ENCODE measurements at places on chromosomes 5 and 9.

DNA sequence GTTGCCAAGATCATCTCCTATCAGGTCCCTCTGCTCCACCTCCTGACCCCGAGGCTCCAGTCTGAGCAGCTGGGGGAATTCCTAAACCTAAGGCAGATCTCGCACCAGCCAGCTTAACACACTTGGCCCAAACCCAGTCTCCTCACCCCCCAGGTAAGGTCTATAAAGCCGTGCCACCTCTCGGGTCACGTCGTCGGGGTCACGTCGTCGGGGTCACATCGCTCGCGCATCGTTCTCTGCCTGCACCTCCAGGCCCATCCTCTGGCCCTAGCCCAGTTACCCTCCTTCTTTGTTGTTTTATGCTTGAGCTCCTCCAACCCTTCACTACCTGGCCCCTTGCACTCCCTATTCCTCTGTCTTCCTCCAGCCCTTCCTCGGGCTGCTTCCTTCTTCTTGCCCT is 77.2 kb downstream of the CTSL start:
- DNase-seq = no peak

DNA sequence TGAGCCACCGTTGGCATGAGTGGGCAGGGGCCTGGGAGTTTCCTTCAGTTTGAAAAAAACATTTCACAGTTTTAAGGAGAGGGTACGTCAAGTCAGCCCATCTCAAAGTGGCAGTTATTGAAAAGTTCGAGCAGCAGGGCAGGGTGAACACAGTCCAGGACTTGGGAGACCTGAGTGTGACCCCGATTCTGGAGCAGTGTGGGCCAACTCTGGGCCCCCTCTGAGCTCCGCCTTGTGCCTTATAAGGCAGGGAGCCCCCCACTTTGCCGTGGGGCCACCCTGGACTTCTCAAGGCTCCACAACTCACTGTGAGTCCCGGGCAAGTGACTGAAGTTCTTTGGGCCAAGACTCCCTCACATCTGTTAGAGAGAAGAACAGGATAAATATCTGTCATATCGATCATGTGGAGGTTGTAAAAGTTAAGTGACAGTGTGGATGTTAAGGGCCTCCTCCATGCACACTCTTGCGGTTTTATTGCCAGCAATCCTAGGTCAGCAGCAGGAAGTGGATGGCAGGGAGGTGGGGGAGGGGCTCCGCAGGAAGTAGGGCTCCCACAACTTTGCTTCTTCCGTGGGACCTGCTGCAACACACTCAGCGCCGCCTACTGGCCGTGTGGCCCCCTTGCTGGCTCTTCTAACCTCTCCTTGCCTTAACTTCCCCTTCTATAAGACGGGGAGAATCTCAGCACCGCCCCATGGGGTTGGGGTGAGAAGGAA is 38.4 kb downstream of the HRH2 start:
- DNase-seq = peak; percentile 81

DNA sequence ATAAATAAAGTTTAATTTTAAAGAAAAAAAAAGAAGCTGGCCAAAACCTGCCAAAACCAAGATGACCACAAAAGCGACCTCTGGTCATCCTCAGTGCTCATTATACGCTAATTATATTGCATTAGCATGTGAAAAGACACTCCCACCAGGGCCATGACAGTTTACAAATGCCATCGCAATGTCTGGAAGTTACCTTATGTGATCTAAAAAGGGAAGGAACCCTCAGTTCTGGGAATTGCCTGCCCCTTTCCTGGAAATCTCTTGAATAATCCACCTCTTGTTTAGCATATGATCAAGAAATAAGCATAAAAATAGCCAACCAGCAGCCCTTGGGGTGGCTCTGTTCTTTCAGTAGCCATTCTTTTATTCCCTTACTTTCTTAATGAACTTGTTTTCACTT is 178.3 kb upstream of the MAP1B start:
- no peak for DNase-seq

- DNase-seq = no peak
Measured at GRCh38 chr9:85511746-85512145, 230.0 kb downstream of the AGTPBP1 start.

DNA sequence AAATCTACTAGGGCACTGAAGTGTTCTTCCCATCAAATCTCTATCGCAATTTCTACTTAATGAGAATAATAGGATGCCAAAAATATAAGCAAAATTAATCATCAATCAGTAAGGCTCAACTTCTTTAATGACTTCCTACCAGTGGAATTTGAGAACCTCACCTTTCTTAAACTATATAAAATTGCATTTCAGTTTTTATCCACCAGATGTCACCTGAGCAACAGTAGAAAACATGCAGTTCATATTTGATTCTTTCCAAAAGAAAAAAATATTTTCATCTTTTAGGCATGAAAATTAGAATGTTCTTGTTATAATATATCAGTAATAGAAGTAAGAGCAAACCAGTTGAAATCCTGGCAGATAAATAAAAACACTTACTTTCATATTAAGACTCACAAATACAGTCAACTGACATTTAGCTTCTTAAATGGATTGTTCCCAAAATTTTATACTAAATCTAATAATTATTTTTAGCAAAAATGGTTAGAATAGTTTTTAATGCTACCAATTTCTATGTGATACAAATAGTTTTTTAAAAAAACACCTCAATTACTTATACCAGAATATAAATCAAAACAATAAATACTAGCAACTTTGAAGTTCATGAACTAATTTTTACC is 13.4 kb upstream of the CCDC112 start:
- DNase-seq = peak; percentile 60

DNA sequence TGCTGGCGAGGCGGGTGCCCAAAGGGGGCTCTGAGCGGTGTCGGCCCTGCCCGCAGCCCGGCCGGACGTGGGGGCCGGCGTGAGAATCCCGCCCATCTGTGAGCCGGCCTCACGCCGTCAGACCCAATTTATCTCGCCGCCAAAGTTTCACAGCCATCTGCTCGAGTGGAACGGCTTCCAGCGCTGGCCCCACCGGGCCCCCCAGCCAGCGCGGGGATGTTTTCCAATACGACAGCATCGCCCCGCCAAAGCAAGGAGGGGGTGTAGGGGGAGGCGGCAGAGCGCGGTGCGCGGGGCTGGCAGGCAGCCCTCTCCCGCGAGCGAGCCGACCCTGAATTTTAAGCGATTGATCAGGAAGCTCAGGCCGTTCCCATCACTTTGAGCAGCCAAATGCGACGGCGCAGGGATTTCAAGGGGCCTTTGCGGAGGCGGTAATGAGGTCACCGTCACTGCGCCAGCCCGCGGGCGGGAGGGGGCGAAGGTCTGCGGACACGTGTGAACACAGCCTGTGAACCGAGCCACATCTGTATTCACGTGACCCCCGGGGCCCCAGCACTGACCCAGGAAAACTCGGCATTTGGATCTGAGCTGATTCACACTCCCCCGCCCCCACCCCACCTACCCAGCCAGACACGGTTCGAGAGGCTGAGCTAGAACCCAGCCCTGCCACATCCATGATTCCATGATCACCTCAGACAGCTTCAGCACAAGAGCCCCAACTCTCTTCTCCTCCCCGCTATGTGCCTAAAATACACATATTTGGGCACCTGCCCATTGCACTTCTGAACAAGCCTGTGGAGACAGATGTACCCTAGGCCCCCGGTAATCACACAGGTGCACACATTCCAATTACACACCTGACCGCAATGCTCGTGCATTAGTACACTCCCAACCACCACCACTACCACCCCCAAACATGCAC is 47.8 kb upstream of the PSD2 start:
- DNase-seq = peak; percentile 58

- no peak for DNase-seq
Measured at GRCh38 chr5:14147210-14147609, 4.1 kb downstream of the TRIO start.

DNA sequence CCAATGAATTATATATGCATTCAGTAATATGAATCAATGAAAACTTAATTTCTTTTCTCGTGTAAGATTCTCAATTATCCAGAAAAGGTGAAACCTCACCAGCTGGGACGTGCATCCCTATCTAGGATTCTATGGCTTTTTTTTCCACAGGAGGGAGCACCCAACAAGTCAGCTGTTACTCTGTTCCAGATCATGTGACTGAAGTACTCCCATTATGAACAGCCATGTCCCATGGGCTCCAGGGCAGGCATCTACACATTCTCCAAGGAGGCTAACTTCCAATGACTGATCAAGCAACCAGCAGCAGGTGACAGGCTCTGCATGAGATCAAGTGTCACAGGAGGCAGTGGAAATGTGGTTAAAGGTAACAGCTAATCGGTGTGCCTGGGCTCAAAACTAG is 118.8 kb downstream of the ELAVL2 start:
- DNase-seq = no peak

- no peak for DNase-seq
Measured at GRCh38 chr5:126497506-126497905, 74.3 kb downstream of the GRAMD2B start.

GRCh38 chr9:82957529-82958379 is 105.2 kb downstream of the RASEF start:
- no peak for DNase-seq

DNA sequence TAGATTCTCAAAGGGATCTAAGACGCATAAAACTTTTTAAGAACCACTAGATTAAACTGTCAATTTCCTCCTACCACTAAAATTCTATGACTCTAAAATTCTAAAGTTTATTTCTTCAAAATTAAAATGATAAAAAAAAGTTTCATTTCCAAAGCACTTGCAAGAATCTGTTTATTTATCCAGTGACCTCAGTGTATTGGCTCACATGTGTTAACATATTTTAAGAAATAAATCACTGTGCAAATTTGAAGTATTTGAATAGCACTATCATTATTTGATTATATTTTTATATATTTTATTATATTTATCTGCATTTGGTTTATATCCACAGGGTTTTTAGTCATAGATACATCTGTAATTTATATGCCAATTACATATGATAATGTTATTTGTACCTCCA is 62.2 kb upstream of the SLC12A2 start:
- DNase-seq = no peak

DNA sequence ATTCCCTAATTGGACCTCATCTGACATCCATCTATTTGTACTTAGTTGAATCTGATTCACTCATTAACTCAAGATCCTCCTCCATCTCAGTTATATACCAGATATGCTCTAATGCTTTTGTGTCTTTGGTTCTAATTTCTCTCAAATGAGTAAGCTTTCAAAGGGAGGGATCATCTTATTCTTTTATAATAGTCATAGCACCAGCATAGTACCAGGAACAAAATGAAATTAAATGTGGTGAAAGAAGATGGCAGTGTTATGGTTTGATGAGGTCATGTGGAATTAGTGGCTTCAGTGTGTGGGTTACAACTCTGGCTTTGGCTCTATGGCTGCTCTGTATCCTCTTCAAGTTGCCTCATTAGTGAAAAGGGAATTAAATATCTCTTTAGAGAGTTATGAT is 32.5 kb upstream of the ZNF366 start:
- no peak for DNase-seq

- no peak for DNase-seq
Measured at GRCh38 chr5:124797665-124798087, 51.2 kb upstream of the ZNF608 start.

GRCh38 chr9:78365748-78366697 is 69.1 kb downstream of the PSAT1 start:
- DNase-seq = peak; percentile 4

DNA sequence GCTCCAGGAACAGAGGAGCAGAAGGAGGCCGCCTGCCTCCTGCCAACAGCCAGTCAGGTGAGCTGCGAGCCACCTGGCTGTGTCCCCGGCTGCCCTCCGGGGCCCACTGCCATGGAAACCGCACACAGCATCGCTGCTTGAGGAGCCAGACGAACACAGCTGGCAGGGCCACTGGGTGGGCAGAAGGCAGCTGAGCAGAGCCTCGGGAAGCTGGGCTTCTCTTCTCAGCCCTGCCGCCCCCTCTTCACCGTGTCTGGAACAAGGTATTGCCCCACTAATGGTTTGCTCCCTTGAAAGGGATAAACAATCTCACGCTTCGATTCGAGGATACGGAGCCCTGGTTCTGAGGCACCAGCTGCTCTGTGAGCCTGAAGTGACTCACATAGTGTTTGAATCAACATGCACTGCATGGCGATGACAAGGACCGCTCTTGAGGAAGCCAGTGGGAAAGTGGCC is 63.7 kb upstream of the RUFY1 start:
- DNase-seq = no peak

GRCh38 chr9:123928533-123929176 is 1.3 kb downstream of the DENND1A start:
- DNase-seq = no peak

DNA sequence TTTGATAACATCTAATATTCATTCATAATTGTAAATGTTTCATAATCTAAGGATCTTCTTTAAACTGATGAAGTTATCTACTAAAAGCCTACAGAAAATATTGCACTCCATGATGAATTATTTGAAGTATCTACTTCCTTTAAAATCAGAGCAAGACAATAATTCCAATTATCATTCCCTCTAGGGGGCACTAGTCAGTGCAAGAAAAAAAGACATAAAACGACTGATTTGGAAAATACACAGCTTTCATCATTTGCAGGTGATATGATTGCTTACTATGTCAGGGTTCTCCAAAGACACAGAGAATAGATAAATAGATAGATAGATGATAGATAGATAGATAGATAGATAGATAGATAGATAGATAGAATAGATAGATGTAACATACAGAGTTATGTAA is 13.5 kb upstream of the GRM6 start:
- DNase-seq = no peak

GRCh38 chr9:110918316-110919049 is 119.8 kb downstream of the LPAR1 start:
- DNase-seq = no peak

DNA sequence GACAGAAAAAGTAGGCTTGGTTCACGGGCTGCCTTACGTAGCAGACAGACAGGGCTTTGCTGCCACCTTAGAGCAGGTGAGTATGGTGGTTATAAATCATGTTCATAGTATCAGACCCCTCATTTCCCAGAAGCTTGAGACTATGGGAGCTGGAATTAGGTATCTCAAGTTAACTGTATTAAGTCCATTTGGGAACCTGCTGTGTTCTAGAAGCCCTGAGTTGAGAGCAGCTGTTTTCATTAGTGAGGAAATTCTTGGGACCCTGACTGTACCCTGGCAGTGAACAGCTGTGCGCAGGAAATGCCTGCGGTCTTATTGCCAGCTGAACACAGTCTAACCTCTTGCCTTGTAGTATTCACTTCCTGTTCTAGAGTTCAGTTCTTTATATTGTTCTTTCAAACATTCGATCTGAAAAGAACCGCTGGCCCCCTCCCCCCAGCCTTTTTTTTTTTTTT is 29.8 kb downstream of the UGCG start:
- peak; percentile 70 for DNase-seq

GRCh38 chr9:74496819-74497747 is at the start of gene RORB:
Gene RORB (plus strand): TSS chr9:74497335. CDS start chr9:74497977, 642 bp downstream.
- DNase-seq = peak; percentile 32

DNA sequence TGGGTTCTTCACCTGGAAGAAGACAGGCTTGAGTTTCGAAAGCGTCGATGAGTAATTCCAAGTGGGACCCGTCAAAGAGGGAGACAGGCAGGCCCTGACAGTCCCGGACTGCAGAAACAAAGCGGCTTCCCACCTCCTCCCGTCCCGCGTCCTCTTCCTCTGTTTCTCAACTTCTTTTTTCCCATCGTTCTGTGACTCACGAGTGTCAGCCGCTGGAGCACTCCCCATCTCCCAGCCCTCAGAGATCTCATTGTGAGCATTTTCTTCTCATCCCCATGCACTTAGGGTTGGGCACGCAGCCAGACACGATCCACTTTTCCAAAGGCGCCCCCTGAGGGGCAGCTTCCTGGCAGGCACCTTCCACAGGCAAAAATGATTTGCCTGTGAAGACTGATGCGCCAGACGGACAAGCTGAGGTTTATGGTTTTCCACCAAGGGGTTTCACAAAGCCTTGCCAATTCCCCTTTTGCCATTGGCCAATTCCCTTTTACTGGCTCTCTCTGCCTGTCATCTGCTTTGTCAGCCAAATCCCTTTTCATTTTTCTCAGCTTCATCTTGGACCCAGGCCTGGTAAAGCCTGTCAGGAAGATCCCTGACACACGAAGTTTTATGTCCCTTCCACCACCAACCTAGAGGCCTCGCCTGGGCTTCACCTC is 86.5 kb upstream of the ANKRD55 start:
- DNase-seq = no peak
